ENCODE measurements at places on chromosomes 4 and X.

GRCh38 chr4:60780874-60781273 lies 419.3 kb upstream of the ADGRL3 start:
- peak; percentile 4 for DNase-seq

- DNase-seq: no peak
Measured at GRCh38 chr4:167221084-167221483, 13.2 kb downstream of the SPOCK3 start.

GRCh38 chr4:147138171-147138570 lies 192.5 kb upstream of the TTC29 start:
- peak; percentile 18 for DNase-seq

GRCh38 chr4:2042204-2042946 lies 16.8 kb upstream of the NAT8L start:
- peak; percentile 77 for DNase-seq

DNA sequence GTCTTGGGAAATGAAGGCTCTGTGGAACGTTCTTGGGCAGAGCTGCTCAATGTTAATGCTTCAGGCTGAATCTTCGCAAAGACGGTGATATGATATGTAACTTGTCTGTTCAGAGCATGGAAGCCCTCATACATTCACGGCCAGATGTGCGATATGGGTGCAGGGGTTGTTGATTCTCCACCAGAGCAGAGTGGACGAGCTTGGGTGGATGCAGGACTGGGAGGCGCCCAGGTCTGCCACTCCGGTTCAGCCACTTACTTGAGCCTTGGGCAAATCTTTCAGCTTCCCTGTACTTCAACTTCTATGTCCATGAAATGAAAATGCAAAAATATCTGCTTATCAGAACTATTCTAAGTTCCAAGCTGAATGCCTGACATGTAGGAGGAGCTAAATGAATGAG lies 47.4 kb upstream of the MND1 start:
- DNase-seq: no peak

DNA sequence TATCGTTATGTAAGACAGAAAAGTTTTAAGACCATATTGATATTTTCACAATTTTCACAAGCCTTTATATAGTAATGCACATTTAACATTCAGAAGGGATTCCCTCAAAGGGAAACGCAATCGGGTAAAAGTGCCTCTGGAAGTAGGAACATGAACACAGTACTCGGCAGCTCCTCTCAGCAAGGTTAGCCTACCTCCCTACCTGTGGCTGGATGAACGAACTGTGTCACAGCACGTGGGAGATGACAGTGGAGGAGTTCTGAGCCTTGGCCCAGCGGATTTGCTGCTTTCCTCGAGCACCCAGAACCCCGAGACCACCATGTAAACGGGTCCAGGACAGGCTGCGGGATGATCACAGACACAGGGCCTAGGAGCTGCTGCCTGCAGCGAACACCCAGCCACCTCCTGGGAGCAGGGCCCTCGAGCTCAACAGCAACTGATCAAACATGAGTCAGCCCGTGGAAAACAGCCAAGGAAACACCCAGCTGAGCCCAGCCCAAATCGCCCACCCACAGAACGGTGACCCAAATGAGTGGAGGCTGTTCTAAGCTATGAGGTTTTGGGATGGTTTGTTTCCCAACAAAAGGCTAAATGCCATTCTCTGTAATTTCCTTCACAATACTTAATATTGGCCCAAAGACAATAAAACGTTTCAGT lies 30.4 kb downstream of the FAT1 start:
- DNase-seq: peak; percentile 57

DNA sequence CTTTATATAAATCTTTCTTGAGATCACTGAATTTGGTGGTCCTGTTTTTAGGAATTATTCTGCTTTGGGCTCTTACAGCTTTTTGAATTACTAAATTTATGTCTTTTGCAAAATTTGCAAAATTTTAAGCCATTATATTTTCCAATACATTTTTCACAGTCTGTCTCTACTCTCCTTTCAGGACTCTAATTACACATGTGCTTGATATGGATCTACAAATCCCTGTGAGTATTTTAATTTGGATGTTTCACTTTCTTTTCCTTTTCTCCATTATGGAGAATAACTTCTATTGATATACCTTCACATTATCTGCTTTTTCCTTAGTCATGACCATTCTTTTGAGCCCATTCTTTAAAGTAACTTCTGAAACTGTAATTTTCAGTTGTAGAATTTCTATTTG lies 315.4 kb downstream of the DCAF12L2 start:
- DNase-seq: no peak

DNA sequence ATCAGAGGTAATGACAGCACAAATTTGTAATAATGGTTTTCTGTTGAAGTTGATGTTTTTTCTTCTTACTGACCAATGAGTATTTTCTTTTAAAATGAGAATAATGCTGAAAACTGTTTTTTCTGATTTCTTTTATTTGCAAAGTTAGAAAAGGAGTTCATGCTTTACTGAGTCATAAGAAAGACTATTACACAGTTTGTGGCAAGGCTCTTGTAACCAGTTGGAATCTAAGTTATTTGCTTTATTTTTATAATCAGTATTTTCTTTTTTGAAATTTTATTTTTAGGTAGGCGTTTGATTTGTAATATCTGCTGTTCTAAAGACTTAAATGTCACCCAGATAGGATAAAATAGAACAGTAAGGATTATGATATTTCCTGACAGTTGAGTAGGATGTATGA lies 25.5 kb downstream of the ANAPC4 start:
- no peak for DNase-seq

- peak; percentile 13 for DNase-seq
Measured at GRCh38 chrX:7996414-7996813, 69.2 kb upstream of the PNPLA4 start.

GRCh38 chrX:10433296-10433965 lies 187.0 kb downstream of the MID1 start:
- no peak for DNase-seq

DNA sequence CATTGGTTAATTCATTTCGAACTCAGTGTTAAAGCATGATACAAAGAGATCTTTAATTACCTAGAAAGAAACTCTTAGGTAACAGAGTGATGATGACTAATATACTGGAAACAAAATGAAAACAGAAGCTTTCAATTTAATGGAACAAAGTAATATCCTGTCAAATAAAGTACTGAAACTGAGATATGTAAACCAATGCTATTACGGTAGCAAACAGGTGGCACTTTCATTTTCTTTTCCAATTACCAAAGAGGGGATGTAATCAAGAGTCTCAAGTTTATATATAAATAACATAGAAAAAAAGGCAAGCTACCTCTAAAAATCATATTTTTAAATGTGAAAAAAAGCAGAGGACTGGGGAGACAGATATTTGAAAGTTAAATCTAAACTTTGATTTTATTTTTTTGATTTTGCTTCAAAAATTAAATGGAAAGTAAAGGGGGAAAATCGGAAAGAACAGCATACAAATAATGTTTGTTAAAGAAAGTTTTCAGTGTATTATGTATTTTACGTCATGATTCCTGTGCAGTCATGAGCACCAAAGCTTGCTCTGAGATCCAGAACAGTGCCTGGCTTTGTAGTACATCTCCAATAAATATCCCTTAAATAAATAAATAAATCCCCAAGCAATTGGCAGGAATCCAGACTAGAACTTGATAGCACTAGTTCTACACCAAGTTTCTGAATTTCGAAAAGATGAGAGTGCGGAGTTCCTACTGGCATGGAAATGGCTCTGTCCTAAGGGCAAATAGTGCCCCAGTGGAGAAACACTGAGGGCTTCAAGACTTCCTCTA lies 25.0 kb upstream of the RAPGEF2 start:
- no peak for DNase-seq

- DNase-seq: no peak
Measured at GRCh38 chr4:95264843-95265242, 283.9 kb downstream of the UNC5C start.

- no peak for DNase-seq
Measured at GRCh38 chr4:136862653-136863052, 669.6 kb downstream of the PCDH18 start.

DNA sequence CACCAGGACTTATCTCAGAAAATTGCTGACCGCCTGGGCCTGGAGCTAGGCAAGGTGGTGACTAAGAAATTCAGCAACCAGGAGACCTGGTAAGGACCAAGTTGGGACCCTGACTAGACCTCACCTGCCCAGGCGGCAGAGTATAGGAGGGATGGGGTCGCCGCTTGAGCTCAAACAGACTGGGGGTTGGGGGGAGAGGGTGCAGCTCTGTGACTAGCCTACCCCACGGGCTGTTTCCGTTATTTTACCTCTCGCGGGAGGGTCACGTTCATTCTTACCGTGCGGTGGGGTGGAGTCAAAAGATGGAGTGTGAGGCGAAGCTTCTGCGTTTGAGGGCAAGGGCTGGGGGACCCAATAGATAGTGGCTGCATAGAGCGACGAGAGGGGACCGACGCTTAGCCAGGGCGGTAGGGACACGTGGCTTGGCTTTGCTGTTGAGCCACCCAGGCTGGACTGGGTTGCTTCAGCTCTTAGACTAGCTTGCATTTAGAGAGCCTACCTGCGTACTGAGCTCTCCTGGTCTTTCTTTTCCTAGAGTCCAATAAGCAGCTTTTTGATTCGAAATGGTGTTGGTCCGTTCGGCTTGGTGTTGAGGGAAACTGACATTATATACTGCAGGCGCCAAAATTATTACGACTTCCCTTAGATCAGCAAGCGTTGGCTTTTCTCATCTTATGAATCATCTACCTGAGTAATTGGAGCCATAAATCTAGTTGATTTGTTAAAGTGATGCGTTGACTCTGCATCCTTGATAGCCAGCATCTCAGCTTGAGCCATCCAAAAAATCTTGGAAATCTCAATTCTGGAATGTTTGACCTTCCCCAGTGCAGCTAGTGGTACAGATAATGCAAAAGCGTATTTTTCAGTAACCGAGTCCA lies 591 bp downstream of the PRPS1 start:
- DNase-seq: no peak

- DNase-seq: no peak
Measured at GRCh38 chrX:23494741-23495140, 160.1 kb downstream of the PTCHD1 start.

DNA sequence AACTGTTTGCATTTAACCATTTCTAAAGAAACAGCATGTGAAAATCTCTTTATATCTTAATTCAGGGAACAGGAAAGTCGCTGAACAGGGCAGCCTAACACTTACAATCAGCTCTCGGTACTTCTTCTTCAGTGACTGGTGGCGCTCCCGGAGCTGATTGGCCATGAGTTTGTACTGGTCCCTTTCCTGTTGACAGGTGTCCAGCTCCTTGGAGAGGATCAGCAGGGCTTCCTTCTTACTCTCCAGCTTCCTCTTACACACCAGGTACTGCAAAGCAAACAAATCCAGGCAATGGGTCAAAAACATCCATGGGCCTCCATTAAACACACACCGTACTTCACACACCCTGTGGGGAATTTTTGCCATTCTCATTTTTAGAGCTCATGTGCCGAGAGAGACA lies 36.4 kb downstream of the CCDC149 start:
- DNase-seq: no peak

GRCh38 chr4:164529486-164529885 lies 224.4 kb upstream of the SMIM31 start:
- DNase-seq: no peak

GRCh38 chrX:74405973-74406489 lies 15.3 kb upstream of the SLC16A2 start:
- no peak for DNase-seq

- DNase-seq: no peak
Measured at GRCh38 chr4:113711883-113712662, 49.5 kb downstream of the CAMK2D start.

GRCh38 chr4:171639540-171639939 lies 173.7 kb upstream of the GALNTL6 start:
- DNase-seq: no peak

DNA sequence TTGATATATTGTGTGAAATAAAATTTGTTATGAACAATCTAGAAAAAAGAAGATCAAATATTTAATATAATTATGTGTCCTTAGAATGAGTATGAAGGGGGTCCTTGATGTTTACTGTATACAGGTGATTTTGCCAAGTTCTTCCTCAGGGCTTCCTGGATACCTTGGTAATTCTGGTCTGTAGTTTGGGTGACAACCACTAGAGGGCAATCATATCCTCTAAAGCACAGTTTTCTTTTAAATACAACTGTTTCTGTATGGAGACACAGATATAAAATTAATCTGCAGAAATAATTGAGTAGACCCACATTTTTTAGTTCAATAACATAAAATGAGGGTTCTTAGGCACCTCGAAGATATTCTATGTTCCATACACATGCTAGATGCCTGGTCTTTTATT lies 157.7 kb downstream of the SPANXN1 start:
- peak; percentile 16 for DNase-seq

DNA sequence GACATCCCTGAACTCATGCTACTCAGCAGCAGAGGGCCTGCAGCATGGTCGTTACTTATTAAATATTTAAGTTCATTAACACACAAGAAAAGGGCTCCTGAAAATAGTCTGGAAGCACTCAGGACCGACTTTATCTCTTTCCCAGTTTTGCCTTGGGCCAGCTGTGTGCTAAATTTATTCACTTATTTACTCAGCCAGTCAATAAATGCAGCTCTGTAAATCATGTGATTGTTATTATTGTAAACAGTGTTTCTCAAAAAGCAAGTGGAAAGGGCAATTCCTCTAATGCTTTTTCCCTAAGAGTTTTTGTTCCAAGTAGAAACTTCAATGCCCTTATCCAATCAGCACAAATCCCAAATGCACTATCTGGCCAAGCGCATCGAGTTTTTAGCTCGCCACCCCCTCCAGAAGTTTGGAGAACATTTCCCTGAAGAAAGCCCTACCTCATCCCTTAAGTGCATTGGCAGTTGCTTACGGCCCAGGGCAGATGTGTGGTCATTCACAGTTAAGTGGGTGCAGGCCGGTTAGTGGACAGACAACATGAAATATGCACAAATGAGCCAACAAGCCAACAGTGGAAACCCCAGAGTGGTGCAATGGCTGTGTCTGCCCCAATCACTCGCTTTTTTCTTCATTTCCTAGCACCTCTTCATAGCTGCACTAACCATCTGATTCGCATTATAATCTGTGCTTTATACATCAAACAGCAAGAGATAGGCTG lies 125.8 kb downstream of the SMIM20 start:
- no peak for DNase-seq

- DNase-seq: no peak
Measured at GRCh38 chrX:119087121-119087520, 14.3 kb downstream of the CT47C1 start.

GRCh38 chr4:168360271-168360670 lies 41.7 kb upstream of the DDX60 start:
- no peak for DNase-seq

DNA sequence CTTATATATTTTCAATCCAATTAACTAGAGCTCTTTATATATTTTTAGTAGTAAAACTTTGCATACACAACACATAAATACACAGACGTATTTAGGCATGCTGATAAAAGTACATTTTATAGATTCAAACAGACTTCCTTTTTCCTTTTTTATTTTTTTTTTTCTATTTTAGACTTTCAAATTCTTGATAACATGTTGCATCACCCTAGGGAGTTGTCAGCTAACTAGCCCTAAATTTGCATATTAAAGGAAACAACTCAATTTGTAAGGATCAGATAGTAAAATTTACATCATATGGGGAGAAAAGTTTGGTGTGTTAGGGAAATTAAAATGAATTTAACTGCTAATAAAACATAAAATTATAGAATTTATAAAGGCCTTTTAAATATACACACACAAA lies 47.4 kb upstream of the APOOL start:
- DNase-seq: no peak

- peak; percentile 56 for DNase-seq
Measured at GRCh38 chr4:100008048-100008447, 58.0 kb upstream of the H2AZ1 start.

- no peak for DNase-seq
Measured at GRCh38 chr4:112901962-112902411, 147.5 kb upstream of the ANK2 start.

GRCh38 chrX:3461397-3462165 lies 115.1 kb upstream of the MXRA5 start:
- DNase-seq: no peak

GRCh38 chr4:123649250-123649644 lies 252.7 kb downstream of the SPRY1 start:
- DNase-seq: no peak
